ENCODE measurements at places on chromosomes 16 and 17.

- DNase-seq = no peak
Observed at GRCh38 chr17:8148560-8148959, 3.6 kb downstream of the PER1 start.

GRCh38 chr16:13171313-13171712 is 269.9 kb downstream of the SHISA9 start:
- no peak for DNase-seq

DNA sequence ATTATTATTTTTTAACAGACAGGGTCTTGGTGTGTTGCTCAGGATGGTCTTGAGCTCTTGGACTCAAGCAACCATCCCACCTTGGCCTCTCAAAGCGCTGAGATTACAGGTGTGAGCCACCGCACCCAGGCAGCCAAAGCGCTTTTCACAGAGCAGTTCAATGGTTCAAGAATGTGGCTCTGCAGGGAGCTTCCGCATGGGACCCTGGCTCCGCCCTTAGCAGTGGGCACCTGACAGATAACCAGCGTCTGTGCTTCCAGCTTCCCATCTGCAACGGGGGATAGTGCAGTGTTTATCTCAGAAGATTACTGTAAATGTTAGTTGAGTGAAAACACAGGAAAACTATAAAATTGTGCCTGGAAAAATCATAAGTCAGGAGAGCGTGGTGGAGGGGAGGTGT is 99.4 kb downstream of the KCNJ12 start:
- no peak for DNase-seq

DNA sequence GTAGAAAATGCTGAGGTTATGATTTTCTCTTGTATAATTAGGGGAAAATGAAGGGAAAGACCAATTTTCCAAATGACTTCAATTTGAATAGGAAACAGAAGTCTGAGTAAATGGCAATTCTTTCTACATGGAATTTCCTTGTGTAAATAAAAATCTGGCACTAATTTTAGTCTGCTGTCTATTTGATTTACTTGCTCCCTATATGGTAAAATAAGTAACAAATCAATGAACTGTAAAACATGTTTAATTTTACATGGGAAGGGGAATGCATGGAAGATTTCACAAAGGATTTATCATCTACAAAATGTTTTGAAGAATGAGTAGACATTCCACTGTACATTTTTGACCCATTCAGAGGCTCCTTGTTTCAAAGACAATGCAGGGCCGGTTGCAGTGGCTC is 811.6 kb upstream of the GOT2 start:
- DNase-seq = peak; percentile 49

DNA sequence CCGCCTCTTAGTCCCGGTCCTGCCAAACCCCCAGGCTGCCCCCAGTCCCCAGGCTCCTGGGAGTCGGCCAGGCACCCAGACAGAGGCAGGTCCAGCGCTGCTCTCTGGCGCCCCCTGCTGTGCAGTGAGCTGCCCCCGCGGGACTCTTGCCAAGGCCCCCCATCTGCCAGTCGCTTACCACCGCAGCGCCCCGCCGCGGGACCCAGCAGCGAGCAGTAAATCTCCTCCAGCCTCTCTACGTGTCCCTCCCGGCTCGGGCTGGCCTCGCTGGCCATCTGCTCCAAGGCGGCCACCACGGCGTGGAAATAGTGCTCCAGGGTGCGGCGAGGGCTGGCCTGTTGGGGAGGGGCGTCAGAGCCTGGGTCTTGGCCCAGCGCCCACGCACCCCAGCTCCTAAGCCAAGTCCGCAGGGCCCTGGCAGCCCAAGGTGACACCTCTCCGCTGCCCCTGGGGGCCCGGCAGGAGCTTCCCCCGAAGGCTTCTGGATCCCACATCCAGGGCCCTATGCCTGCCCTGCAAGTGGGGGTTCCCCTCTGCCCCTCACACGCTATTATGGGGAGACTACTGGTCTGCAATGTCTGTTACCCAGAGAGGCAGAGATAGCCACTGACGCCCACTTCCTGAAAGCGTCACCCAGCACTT is 33.7 kb upstream of the MFSD6L start:
- no peak for DNase-seq

- DNase-seq = no peak
Observed at GRCh38 chr17:49861150-49861884, 13.4 kb upstream of the TAC4 start.

DNA sequence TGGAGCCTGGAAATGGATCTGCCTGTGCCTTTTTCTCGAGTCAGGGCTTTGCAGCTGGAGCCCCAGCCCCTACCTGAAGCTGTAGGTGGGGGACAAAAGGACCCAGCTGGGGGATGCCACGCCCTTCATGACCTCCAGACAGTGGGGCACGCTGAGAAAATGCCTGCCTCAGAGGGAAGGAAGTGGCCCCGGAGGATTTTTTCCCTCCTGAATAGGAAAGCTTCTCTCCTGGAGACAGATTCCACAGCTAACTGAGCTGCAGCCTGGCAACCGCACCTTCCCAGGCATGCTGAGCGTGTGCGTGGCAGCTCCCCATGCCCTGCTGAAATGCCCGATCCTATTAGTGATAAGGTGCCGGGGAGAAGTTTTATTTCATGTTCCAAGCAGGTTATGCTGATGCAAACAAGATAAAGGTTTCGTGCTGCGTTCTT is 58.0 kb downstream of the AIPL1 start:
- no peak for DNase-seq

DNA sequence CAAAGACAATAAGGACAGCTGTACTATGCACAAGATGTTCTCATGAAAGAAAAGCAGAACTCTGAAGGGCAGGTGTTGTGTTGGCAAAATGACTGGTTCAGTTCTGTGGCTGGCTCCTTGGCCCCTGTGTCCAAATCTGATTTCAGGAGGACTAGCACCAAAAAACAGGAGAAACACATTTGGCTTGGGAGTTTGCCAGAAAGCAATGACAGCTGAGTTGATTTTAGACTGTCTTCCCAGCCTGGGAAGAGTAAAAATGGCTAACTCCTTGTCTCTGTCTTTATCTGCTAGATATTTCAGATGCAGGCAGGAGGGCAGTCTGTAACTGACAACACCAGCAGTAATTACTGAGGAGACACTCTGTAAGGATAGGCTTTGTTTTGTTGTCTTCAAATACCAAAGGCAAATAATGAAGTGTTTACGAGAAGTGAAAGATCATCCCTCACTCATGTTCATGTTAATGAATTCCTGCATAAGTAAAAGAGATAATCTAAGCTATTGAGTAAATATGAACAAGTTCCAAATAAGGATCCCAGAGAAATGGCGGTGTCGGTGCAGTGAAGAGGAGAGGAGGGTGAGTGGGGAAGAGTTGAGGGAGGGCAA is 989.0 kb downstream of the CDH11 start:
- DNase-seq = no peak

DNA sequence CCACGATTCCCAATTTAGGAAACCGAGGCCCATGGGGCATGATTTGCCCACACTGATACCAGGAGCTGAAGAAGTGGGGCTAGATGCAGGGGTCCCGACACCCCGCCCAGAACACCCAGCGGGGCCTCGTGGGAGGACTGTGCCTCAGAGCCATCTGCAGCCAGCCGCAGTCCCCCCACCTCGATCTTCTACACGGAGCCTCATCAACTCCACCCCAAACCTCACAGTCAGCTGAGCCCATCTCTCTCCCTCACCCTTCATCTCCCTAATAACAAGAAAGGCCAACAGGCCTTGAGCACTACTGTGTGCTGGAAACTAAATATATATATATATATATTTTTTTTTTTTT is 4.2 kb downstream of the ITGAE start:
- no peak for DNase-seq

DNA sequence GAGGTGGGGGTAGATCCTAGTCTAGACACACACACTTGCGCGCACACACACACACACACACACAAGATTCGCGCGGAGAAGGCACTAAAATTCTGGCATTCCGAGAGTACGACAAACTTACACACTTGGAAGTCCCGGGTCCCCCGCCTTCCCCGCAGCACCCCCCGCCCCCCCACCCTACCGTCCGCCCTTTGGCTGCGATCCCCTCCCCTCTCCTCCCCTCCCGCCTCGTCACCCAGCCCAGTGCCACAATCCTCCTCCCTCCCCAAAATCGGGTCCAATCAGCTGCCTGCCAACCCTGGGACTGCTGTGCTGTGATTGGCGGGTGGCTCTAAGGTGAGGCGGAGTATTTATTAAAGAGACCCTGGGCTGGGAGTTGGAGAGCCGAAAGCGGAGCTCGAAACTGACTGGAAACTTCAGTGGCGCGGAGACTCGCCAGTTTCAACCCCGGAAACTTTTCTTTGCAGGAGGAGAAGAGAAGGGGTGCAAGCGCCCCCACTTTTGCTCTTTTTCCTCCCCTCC is at the start of gene SOX9:
Gene SOX9 (plus strand): TSS at position 379 of the 522 bp plus-strand sequence. CDS start 372 bp downstream, outside the sequence.
- peak; percentile 96 for DNase-seq

GRCh38 chr16:88558457-88559442 is 11.5 kb upstream of the ZC3H18 start:
- peak; percentile 16 for DNase-seq

GRCh38 chr17:51764387-51764971 is 394.0 kb downstream of the CA10 start:
- DNase-seq = peak; percentile 22

DNA sequence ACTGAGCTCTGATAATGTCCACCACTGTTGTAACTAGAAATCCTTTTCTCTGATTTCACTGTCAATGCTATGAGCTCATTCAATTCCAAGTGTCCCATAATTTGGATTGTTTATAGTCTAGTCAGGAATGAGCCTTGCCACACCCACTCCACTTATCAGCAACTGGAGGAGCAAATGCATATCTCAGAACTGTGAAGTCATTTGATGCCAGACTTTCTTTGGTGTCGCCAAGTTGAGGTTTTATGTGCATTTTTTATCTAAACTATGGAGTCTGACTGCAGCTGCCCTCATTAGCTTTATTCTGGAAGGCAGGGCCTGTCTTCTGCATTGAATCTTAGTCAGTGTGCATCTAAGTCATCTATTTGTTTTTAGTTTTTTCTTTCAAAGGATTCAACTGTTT is 361.3 kb downstream of the PMP22 start:
- DNase-seq = no peak

- DNase-seq = no peak
Observed at GRCh38 chr17:36485805-36486203, 677 bp upstream of the ZNHIT3 start.

DNA sequence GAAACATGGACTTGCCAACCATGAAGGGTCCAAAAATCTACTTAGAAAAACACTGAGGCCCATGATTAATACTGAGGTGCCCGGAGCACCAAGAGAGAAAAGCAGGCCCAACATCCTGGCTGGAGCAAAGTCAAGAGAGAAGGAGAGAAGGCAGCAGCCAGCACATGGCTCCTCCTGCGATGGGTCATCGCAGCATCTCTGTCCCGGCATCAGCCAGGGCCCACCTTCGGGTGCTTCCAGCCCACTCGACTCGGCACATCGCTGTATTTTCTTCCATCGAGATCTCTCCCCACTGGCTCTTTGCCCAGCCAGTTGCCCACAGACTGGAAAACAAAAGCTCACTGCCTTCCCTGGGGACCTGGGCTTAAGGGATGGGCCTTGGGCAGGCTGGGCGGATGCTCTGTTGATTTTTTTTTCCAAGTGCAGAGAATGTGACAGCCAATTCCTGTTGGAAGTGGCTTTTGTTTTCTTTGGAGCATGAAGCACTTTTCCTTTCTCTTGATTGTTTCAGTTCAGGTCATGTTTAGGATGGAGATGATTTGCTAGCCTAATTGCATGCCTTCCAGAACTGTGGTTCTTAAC is 58.1 kb downstream of the CYB5B start:
- peak; percentile 58 for DNase-seq

Data from astrocyte (in vitro differentiated cells and primary cell).